ENCODE measurements at places on chromosomes 4 and X. TPM values are rescaled to one million over a fixed set of nuclear protein-coding genes. Genes with fewer than 3 reads are reported as not detected.

- H3K4me3 ChIP-seq, result no peak overlapping the region
- no peaks in the 10 kb centered on the region for H3K4me1 ChIP-seq
These were observed 2.7 kb downstream of the ACE2 start for GRCh38 chrX:15598026-15598425.

DNA sequence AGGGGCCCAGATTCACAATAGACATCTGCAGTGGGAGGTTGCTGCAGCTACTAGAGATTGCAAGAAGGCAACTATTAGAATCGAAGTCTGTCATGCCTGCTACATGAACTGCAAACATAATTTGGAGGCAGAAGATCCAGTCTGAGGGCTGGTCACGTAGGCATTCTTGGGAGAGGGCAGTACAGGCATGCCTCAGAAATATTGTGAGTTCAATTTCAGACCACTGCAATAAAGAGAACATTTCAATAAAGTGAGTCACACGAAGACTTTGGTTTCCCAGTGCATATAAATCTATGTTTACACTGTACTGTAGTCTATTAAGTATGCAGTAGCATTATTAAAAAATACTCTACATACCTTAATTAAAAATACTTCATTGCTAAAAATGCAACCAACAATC, 585.8 kb upstream of the FAT1 start:
- H3K27ac ChIP-seq, result no peak overlapping the region
- no peak overlapping the region for H3K4me3 ChIP-seq

DNA sequence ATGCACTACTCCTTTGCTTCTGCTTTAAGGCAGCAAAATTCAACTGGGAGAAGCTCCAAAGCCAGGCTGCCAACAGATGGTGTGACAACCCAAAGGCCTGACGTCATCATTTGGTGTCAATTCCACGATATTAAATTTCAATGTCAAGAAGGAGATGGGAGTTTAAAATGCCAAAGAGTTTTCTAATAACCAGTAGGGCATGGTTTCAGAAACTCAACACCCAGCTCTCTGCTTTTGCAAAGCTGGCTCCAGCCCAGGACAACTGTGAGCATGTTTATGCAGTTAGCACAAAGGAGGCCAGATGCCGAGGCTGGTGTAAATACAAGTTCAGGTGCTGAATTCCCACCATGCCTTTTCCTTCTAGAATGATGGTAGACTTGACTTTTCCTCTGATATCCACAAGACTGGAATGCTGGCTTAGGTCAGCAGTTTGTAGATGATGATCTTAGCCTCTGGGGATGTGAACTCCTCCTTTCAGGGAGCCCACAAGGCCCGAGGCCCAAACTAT, 67.3 kb downstream of the AFAP1 start:
- H3K4me1 ChIP-seq, result peaks cover 6% of the 10 kb centered on the region
- H3K27ac ChIP-seq, result no peak overlapping the region
- DNase-seq, result no peak
- no peaks in the 10 kb centered on the region for H3K36me3 ChIP-seq
- H3K27me3 ChIP-seq, result no peaks in the 10 kb centered on the region

GRCh38 chr4:88791274-88791673, 93.6 kb upstream of the NAP1L5 start:
- H3K4me3 ChIP-seq, result no peak overlapping the region
- no peak overlapping the region for H3K27ac ChIP-seq
- DNase-seq, result no peak
- peaks cover 3% of the 10 kb centered on the region for H3K36me3 ChIP-seq
- peaks cover 13% of the 10 kb centered on the region for H3K4me1 ChIP-seq

DNA sequence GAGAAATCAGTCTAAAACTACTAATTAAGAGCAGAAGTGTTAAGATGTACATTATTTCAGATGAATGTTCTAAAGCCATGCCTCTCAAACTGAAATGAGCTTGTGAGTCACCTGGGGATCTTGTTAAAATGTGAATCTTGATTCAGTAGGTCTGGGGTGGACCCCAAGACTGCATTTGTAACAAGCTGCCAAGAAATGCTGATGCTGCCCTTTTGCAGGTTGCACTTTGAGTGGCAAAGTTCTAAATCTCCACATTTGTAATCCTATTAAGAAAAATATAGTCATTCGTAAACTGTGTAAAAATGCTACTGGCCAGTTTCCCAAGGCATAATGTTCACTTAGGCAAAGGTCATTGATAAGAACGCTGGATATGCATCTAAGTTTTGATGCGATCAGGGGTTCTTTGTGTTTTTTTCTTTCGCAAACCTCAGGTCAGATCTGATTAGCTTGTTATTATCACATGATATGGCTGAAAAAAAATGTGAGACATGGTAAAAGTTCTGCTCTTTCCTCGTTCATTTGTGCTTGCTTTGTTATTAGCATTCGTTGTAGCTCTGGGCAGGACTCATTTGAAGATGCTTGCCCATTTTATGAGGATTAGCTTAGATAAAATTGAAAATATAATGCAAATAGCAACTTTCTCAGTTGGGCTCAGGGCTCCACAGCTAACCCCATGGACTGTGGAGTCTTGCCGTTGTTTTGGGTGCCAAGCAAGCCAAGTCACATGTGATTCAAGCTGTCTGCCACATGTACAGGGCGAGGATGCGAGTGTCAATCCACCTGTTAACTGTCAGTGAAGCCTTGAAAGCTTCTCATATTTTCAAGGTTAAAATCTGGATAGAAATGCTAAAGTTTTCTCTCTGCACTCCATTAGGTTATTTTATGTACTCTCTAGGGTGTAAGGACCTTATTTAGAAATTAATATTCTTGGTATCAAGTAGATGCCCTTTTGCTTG, 12.1 kb downstream of the TBC1D1 start:
- H3K27me3 ChIP-seq, result no peaks in the 10 kb centered on the region
- H3K4me1 ChIP-seq, result no peaks in the 10 kb centered on the region
- H3K27ac ChIP-seq, result no peak overlapping the region

- H3K27me3 ChIP-seq, result no peaks in the 10 kb centered on the region
- DNase-seq, result no peak
- no peaks in the 10 kb centered on the region for H3K4me1 ChIP-seq
- H3K4me3 ChIP-seq, result no peak overlapping the region
- no peaks in the 10 kb centered on the region for H3K36me3 ChIP-seq
These were observed 143.9 kb downstream of the SHOX start for GRCh38 chrX:774536-774935.

- no peaks in the 10 kb centered on the region for H3K4me1 ChIP-seq
- H3K27ac ChIP-seq, result no peak overlapping the region
- DNase-seq, result no peak
These were observed 267.2 kb downstream of the FBXO8 start for GRCh38 chr4:174016251-174016650.

SHROOM4 gene
- 51.4 TPM for total RNA-seq

GASK1B gene
- 30.1 TPM for total RNA-seq

ADAD1 gene
- not detected for total RNA-seq

SYP gene
- 2.1 TPM for total RNA-seq

DCTD gene
- 89.3 TPM for total RNA-seq
